H1 (cell line): ENCODE measurements at places on chromosomes 2 and 18. TPM values are rescaled to one million over a fixed set of nuclear protein-coding genes. Genes with fewer than 3 reads are reported as not detected.

GRCh38 chr18:8834881-8835280 lies 129.5 kb downstream of the MTCL1 start:
- no peak for DNase-seq
- H3K27ac ChIP-seq = no peak overlapping the region
- H3K36me3 ChIP-seq = no peaks in the 10 kb centered on the region; the same call in 1 of the 2 replicates
- H3K27me3 ChIP-seq = no peaks in the 10 kb centered on the region

DNA sequence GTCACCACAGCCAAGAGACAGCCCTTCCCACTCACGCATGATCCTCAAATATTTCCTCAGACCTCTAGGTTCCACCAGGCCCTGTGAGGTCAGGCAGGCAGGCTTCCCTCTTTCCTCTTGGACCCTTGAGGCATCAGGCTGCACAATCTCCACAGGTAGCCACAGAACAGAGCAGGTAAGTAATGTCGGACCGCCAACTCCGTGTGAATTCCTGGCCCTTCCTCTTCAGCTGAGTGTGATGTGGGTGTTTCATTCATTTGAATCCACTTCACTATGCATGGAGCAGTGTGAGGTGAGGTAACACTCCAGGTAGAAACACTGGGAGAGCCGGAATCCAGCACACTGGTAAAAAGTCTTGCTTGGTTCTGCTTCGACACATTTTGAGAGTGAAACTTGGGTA lies 44.0 kb downstream of the MRPL35 start:
- no peak for DNase-seq
- H3K36me3 ChIP-seq = no peaks in the 10 kb centered on the region
- no peak overlapping the region for H3K27ac ChIP-seq

DNA sequence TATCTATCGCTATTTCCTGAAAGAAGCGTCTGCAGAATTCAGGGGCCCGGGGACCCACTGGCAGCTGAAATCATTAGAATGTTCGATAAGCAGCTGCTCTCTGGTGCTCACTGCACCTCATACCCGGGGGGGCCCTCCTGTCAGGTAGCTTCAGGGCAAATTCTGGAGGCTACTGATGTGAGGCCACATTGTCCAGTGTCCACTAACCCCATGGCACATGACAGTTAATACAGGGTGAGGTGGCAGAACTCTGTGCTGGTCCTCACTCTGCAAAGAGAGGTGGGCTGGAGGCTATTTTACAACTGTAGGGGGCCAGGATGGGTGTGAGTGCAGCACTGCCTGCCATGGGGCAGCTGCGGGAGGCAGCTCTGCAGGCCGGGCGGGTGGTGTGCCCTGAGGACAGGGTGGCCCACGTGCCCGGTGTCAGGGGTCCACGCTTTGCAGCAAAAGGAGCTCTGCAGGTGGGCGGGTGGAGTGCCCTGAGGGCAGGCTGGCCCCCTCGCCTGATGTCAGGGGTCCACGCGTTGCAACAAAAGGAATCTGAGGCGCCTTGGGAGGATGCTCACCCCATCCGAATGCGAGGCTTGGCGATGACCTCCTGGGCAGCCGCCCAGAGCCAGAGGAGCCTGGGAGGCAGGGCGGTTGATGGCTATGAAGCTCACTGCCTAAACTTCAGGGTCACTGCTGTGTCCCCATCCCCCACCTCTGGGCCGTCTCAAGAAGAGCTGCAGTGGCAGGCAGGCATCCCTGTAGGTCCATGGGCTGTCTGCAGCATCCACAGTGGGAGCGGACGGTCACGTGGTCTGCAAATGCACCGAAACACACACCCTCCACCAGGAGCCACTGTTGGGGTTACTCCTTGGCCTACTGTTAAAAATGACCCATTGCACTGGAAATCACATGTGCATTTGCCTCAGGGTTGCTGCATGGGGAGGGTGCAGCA lies 207.0 kb upstream of the SALL3 start:
- H3K36me3 ChIP-seq = no peaks in the 10 kb centered on the region
- H3K27ac ChIP-seq = no peak overlapping the region
- peaks cover 7% of the 10 kb centered on the region for H3K4me1 ChIP-seq
- DNase-seq = no peak

DNA sequence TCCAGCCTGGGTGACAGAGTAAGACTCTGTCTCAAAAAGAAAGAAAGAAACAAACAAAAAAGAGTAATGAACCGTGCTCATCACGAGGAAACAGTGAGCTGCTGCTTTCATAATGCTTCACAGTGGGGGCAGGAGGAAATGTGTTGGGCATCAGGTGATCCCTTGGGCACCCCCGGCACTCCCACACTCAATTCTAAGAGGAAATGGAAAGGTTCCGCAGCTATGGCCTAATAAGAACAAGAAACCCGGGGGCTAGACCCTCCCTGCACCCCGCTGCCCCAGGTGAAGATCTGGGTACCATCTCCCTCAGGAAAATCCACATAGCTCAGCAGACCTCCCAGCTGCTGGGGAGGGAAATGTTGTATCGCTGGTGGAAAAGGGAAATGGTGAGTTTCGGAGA lies 118.9 kb downstream of the LPIN1 start:
- no peaks in the 10 kb centered on the region for H3K27me3 ChIP-seq
- no peaks in the 10 kb centered on the region for H3K36me3 ChIP-seq
- H3K4me3 ChIP-seq = no peak overlapping the region
- no peak overlapping the region for H3K27ac ChIP-seq

DNA sequence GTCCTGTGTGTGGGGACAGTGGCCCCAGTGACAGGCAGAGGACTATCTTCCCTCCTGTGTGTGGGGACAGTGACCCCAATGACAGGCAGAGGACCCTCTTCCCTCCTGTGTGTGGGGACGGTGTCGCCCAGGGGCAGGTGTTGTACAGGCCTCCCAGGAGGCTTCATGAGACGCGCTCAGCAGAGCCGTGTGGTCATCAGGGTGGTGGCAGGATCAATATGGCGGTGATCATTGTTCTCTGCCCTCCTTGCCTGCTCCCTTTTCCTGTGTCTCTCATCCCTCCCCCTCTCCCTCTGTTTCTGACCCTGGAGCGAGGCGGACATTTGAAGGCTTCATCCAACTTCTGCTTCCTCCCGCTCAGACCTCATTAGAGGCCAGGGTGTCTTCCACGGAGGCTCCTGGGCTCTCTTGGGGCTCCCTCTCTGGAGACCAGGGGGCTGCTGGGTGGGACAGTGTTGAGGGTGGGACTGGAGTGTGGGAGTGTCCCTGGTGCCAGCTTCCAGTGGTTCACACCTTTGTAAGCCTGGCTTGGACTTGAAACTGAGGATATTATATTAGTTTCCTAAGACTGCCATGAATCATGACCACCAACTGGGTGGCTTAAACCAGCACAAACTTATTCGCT lies 59.5 kb downstream of the ACKR3 start:
- H3K27ac ChIP-seq = no peak overlapping the region
- no peaks in the 10 kb centered on the region for H3K36me3 ChIP-seq
- H3K27me3 ChIP-seq = no peaks in the 10 kb centered on the region
- no peak for DNase-seq
- no peaks in the 10 kb centered on the region for H3K4me1 ChIP-seq
- H3K4me3 ChIP-seq = no peak overlapping the region

DNA sequence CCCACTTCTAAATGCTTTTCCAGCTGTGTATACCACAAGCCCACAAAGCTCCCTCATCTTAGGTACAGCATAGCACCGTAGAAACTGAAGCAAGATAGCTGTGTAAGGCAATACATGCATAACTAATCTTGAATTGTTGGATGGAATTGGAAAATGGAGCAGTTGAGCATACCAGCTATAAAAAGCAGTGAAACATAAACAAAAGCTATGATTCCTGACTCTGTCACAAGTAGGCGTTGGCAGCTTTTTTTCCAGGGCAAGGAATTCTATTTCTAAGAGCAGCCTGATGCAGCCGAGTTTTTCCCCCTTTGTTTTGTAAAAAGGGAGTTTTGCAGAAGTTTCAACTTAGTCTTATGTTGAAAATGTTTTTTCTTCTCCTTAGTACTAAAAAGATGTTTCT lies 32.4 kb downstream of the MOGAT1 start:
- no peak overlapping the region for H3K4me3 ChIP-seq
- no peaks in the 10 kb centered on the region for H3K36me3 ChIP-seq
- H3K27me3 ChIP-seq = no peaks in the 10 kb centered on the region
- no peak overlapping the region for H3K27ac ChIP-seq
- no peak for DNase-seq
- H3K4me1 ChIP-seq = no peaks in the 10 kb centered on the region; the same call in 1 of the 2 replicates

- no peaks in the 10 kb centered on the region for H3K27me3 ChIP-seq
- no peaks in the 10 kb centered on the region for H3K36me3 ChIP-seq
- H3K27ac ChIP-seq = no peak overlapping the region
- no peak overlapping the region for H3K4me3 ChIP-seq
- peaks cover 3% of the 10 kb centered on the region for H3K4me1 ChIP-seq
Observed at GRCh38 chr2:81529944-81530343, 1225.4 kb upstream of the LRRTM1 start.

- no peaks in the 10 kb centered on the region for H3K27me3 ChIP-seq
- peaks cover 7% of the 10 kb centered on the region; the same call in 1 of the 2 replicates for H3K4me1 ChIP-seq
- no peak overlapping the region for H3K27ac ChIP-seq
- H3K36me3 ChIP-seq = no peaks in the 10 kb centered on the region
- no peak for DNase-seq
- H3K4me3 ChIP-seq = no peak overlapping the region
Observed at GRCh38 chr2:22890132-22890531, 494.8 kb upstream of the KLHL29 start.

- no peak for DNase-seq
- no peak overlapping the region for H3K27ac ChIP-seq
- H3K36me3 ChIP-seq = no peaks in the 10 kb centered on the region
- no peak overlapping the region for H3K4me3 ChIP-seq
- no peaks in the 10 kb centered on the region for H3K27me3 ChIP-seq
Observed at GRCh38 chr2:142602418-142602989, 275.0 kb upstream of the KYNU start.

DNA sequence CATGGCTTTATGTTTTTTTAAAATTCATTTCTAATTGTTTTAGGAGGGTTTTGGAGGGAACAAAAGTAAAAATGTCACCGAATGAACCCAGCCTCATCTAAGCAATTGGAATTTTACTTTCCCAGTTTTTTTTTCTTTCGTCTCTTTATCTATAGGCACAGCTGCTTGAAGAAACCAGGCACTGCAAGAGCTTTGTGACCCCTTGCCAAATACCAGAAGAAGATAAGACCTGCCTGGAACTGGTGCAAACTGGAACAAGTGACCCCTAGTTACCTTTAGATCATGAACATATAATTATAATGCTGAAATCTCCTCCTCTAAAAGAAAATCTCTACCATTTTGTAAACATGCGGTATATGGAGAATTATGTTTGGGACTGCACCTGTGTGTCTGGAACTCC lies 100.9 kb downstream of the TSN start:
- no peaks in the 10 kb centered on the region for H3K36me3 ChIP-seq
- H3K27me3 ChIP-seq = no peaks in the 10 kb centered on the region
- H3K4me1 ChIP-seq = no peaks in the 10 kb centered on the region

DNA sequence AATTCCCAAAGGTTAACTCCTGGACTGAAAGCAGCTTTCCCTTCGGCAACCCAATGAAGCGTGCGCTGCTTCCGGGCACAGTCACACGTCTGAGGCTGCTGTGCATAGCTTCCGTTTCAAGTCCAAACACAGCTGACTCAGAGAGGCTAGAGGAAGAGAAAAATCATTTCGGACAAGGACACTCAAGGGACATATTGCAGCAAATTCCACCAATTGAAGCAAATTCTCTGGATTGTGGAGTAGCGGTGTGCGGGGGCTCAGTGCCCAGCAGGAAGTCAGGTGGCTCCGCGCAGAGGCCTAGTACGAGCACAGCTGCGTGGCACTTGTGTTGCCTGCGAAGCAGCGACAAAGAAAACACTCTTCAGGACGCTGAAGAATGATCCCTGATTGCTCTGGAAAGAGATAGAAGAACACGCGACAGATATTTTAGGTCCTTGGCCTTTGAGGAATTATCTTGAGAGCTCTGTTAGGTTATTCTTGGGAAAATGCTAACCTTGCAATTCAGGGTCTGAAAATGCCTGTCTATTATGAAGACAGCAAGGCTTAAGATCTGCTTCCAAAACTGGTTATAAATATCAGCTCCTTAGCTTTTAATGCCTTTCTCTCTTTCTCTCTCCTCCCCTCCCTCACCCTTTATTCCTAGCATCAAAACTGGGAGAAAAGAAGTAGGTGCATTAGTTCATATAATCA lies 352.6 kb upstream of the DLGAP1 start:
- no peaks in the 10 kb centered on the region for H3K4me1 ChIP-seq
- no peak overlapping the region for H3K4me3 ChIP-seq
- no peaks in the 10 kb centered on the region for H3K27me3 ChIP-seq
- DNase-seq = no peak
- no peaks in the 10 kb centered on the region for H3K36me3 ChIP-seq

GRCh38 chr2:167381349-167381748 lies 493.1 kb downstream of the XIRP2 start:
- H3K4me1 ChIP-seq = peaks cover 12% of the 10 kb centered on the region
- H3K36me3 ChIP-seq = no peaks in the 10 kb centered on the region
- no peak for DNase-seq
- H3K27ac ChIP-seq = no peak overlapping the region
- H3K27me3 ChIP-seq = no peaks in the 10 kb centered on the region
- no peak overlapping the region for H3K4me3 ChIP-seq

GRCh38 chr18:4193086-4193485 lies 262.0 kb downstream of the DLGAP1 start:
- H3K27me3 ChIP-seq = no peaks in the 10 kb centered on the region
- DNase-seq = no peak
- peaks cover 7% of the 10 kb centered on the region for H3K4me1 ChIP-seq
- no peak overlapping the region for H3K27ac ChIP-seq
- H3K36me3 ChIP-seq = no peaks in the 10 kb centered on the region

DNA sequence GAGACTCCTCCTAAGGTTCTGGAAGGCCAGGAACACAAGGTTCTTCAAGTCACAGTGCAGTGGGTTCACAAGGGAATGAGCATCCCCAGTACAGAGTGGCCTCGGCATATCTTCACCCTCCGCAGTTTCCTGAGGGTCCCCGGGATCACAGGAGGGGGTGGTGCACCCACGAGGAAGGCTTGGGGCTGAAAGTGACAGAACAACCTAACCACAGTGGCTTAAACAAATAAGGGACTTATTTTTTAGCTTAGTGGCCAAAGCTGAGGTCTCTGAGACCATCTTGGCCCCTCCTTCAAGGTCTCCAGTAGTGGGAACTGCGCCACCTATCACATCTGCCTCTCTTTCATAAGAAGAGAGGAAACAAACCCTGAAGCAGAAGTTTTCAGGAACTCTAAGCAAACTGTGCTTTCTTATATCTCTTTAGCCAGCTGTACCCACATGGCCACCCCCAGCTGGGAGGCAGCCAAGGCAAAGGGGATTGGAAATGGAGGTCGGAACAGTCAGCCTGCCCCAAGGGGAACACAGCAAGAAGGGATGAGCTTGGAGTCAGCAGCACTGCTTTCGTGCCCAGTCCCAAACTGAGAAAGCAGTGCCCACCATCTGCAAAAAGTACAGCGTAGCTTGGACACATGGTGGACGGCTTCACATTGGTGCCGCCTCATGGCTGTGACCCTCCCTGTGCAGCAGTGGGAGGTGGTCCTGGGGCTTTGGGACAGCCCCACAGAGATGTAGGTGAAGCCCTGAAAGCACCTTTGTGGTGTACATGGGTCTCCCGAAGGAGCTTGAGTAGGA lies 260.0 kb upstream of the ID2 start:
- H3K4me1 ChIP-seq = no peaks in the 10 kb centered on the region
- H3K4me3 ChIP-seq = no peak overlapping the region
- DNase-seq = no peak
- H3K27me3 ChIP-seq = no peaks in the 10 kb centered on the region

- H3K36me3 ChIP-seq = no peaks in the 10 kb centered on the region
- DNase-seq = no peak
- no peaks in the 10 kb centered on the region for H3K27me3 ChIP-seq
- no peak overlapping the region for H3K27ac ChIP-seq
- no peak overlapping the region for H3K4me3 ChIP-seq
Observed at GRCh38 chr18:68722821-68723220, 7.9 kb upstream of the TMX3 start.

Gene EVX2
- total RNA-seq = not detected in 2 replicates

Gene GNAL
- total RNA-seq = 18.2 and 18.3 TPM in 2 replicates

Gene MATN3
- total RNA-seq = 9.7 and 9.9 TPM in 2 replicates

Gene KCNS3
- total RNA-seq = 20.5 and 22.7 TPM in 2 replicates

Gene ANKRD36
- 10.7 and 12.3 TPM in 2 replicates for total RNA-seq
